ENCODE measurements at places on chromosomes 5 and 9.

DNA sequence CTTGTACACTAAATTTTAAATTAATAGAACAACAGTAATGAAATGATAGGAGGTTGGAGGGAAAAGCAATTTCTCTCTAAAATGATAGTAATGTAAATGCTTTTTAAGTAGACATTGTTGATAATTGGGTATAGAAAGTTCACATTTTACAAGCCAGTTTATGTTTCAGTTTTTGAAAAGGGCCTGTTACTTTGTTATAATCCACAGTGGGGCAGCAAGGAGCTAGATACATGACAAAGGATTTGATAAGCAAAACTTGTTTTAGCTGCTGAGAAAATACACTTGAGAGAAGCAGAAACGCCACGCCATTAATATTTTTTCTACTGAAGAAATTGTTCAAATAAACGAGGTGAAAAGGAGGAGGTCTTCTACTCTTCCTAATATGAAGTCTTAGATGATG is 30.2 kb downstream of the SREK1 start:
- DNase-seq: peak; percentile 56

GRCh38 chr9:84937180-84937579 is 267.7 kb downstream of the NTRK2 start:
- no peak for DNase-seq

DNA sequence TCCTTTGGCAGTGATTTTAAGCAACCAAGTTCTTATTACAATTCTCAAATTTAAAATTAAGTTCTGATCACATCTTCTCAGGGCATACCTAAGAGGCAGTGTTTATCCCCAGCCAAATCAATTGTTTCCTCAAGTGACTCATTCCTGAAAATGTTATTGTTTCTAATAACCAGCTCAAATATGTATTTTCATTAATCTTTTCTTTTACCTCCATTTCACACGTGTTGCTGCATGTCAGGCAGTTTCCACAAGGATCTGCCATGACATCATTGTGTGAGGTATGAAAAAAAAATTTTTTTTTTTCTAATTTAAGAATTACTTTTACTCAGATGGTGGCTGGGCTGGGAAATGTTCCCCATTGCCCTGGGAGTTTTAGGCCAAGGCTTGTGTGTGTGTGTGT is 113.0 kb upstream of the NTRK2 start:
- DNase-seq: no peak

DNA sequence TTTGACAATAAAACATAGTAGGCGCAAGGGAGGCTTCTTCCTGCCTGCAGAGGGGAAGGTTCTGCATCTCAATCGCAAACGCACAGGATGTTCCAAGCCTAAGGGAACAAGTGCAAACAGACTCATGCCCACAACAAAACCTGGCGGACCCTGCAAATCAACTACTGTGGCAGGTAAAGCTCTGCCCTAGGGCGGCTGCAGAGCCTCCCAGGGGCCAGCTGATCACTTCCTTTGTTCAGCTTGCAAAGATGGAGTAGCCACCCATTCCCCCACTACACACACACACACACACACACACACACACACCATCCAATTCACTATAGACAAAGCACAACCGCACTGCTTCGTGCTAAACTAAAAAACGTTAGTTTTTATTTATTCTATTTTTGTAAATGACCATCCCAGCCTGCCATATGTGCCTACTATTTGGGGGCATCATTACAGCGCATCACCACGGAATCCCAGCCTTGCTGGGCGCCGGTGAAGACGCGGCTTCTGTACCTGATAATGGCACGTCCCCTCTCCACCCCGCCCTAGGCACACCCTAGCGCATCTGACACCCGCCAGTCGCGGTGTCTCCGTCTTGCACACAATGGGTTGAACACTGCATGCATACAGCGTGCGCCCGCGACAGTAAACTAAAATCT is 57.6 kb downstream of the DPYSL3 start:
- no peak for DNase-seq

GRCh38 chr5:169074839-169075238 is 226.1 kb downstream of the SLIT3 start:
- no peak for DNase-seq

DNA sequence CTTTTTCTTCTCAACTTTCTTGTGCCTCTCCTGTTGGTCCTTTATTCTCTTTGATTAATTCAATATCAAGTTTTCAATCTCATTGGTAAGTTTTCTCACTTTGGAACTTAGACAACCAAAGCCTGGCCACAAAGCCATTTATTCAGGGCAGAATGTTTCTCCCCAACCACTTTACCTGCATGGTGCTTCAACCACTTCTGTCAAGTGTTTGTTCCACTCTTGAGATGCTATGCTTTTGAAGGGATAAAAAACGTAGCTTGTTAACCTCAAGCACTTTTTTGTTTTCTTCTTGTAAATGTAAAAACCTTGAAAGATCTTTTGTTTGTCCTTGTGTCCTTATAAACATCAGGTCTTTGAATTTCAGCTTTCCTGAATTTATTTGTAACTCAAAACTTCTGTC is 966.7 kb downstream of the MAT2B start:
- DNase-seq: no peak

DNA sequence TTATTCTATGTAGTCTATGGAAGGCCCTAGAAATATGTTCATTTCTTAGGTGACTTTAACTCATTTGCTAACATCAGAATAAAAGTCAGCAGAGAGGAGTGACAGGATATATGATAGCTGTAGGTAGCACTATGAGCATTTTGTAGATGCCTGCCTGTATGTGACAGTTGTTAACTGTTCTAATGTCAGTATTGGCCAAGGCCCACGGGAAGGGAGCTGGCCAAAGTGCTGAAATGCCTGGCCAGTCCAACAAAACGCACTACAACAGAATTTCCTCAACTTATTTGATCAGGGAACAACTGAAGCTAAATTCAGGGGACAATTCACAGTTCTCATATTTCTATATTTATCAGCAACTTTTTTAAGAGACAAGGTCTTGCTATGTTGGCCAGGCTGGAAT is 20.8 kb downstream of the SV2C start:
- peak; percentile 76 for DNase-seq

DNA sequence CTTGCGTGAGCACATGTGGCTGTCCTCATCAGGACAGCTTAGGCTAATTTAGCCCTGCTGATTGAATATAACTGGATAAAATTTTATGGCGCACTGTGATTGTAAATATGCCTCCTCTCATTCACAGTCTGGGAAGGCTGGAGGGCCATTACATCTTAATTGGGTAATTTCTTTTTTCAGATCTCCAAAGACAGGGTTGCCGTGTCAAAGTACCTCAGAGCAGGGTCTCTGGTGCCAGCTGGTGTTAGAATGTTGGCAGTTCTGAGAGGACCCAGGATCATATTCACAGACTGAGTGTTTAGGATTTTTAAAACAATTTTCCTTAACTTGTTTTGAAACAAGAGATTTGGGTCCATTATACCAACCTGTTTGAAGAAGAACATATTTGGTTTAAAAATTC is 455.7 kb upstream of the TLE4 start:
- no peak for DNase-seq

Measured in common myeloid progenitor, CD34-positive (primary cell).